ENCODE measurements at places on chromosomes 5 and 9.
A peak's percentile ranks its signal among the peaks of the same experiment; 100 is the strongest.

GRCh38 chr9:126904586-126904985 is 10.0 kb upstream of the RALGPS1 start:
- no peak for DNase-seq

- no peak for DNase-seq
Measured at GRCh38 chr5:55969956-55970355, 24.8 kb downstream of the IL6ST start.

DNA sequence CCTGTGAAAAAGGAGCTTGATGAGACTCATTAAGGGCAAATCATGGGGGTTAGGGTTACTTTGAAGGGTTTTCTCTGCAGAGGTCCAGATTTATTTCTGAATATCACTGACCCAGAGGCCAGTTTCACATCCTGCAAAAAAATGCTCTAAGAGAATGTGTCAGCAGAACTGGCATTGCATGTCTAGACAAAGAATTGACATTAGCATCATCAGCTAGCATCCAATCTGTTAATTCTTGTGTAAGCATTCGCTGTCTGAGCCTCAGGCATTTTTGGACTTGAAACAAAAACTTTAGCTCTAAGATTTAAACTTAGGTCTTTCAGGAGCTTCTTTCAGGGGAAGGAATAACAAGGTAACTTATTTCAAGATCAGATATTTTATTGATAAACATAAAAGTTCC is 187.9 kb upstream of the ELL2 start:
- no peak for DNase-seq

DNA sequence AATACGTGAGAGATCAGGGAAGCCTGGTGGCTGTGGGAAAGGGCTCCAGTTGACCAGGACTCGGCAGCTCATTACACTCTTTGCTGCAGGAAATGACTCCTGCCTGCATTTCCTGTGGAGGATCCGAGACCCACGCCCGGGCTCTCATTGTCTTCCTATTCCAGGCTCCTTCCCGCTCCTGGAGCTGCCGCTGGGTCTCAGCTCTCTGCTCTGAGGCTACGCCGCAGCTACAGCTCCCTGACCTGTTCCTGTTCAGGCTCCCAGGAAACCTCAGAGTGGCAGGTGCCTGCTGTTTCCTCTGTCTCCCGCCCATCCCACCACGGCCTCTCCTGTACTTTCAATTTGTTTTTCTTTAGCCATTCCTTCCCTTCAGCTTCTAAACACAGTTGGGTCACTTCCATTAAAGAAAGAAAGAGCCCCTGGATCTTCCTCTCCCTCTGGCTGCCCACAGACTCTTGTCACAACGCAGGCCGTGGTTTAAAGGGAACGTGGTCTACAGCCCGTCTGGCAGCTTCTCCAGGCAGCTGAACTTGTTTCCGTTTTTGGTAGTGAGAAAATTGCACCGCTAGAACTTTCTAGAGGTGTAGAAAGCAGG is 71.5 kb downstream of the IL6ST start:
- no peak for DNase-seq

GRCh38 chr5:181151146-181151545 is 3.8 kb downstream of the OR2V2 start:
- DNase-seq: no peak

DNA sequence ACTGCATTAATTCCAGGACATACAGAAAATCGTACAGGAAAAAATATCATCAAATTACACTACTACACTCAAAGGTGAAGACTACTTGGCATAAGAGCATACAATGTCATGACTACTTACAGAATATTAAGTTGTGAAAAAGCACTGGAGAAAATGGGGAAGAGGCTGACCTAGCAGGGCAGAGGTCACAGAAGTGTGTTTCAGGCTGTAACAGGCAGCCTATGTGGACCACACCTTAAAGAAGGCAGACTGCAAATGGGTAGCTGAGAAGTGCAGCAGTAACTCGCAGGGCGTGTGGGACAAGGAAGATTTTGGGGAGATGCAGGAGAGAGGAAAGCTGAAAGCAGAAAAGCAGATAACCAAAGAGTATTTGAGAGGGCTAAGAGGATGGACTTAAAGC is 167.0 kb upstream of the PIK3R1 start:
- no peak for DNase-seq

DNA sequence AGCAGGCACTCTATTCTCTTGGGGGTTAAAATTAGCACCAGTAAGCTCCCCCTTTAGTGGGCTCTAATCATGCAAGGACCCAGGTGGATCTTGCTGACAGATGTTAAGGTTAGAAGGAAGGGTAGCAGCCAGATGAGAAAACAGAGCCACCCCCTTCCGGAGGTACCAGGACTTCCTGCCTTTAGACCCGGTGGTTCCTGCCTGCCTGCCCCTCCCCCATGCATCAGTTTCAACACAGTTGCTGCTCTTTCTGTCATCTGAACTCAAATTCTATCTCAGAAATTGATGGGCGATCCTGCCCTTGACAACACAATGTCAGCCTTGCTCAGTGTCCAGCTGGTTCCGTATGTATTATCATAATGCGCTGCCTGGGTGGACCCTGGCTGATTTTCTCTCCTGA is 287.3 kb downstream of the EBF1 start:
- peak; percentile 14 for DNase-seq

DNA sequence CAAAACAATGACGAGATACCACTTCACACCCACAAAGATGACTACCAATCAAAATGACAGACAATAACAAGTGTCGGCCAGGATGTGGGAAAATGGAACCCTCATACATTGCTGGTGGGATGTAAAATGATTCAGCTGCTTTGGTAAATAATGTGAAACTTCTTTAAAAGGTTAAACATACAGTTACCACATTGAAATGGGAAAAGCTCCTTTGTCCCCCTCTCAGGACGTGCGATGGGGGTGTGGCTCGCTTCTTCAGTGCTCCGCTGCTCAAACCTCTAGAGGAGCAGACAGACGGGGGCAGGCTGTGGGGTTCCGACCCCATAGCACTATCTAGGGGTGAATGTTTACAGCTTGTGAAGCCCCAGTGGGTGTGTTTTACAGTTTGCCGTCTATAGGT is 8.0 kb upstream of the PLPP6 start:
- DNase-seq: no peak

- DNase-seq: no peak
Measured at GRCh38 chr9:85600675-85601263, 141.0 kb downstream of the AGTPBP1 start.

DNA sequence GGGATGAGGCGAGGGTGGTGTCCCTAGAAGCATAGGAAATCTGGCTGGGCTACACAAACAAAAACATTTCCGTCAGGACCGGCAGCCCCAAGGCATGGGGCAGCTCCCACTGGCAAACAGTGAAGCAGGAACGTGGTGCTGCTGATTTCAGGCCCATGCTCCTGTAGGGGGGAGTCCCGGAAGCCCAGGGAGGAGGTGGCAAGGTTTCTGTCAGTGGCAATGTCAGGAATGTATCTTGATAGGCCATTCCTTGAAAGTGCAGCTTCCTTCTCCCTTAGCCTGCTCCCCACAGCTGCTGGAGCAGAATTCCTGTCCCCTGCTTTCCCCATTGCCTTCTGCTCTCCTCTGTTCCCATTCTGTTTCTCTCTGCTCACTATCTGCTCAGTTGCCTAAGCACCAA is 42.4 kb downstream of the MRRF start:
- no peak for DNase-seq

DNA sequence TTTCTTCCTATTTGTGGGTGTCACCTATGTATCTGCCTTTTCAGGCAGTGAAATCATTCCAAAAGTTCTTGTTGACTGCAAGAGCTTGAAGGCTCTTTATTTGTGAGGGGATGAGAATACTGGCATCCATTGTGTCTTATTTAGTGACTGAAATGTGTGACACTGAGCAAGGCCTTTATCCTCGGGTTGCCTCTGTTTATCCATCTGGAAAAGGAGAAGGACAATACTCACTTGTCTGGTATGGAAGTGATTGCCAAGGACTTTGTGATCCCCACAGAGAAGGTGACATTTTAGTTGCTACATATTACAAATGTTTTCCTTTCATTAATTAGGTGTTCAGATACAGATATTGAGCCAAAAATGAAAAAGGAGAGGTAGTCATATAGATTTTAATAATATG is 80.2 kb downstream of the ARRDC3 start:
- DNase-seq: no peak

DNA sequence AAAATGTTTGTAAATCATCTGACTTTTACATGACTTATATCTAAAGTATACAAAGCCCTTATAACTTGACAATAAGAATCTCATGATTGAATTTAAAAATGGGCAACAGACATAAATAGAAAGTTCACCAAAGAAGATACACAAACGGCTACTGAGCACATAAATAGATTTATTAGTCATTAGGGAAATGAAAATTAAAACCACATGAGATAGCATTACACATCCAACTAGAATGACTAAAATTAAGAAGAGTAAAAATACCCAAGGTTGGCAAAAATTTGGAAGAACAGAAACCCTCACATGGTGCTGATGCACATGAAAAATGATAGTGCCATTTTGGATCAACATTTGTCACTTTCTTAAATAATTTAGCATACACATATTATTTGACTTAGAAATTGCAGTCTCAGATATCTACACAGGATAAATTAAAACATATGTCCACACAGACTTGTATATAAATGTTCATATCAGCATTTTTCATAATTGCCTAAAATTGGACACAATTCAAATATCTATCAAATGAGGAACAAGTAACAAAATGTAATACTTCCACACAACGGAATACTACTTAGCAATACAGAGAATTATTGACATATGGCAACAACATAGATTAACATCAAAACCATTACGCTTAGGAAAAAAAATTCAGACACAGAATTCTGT is 359.1 kb upstream of the DAB2 start:
- DNase-seq: no peak

DNA sequence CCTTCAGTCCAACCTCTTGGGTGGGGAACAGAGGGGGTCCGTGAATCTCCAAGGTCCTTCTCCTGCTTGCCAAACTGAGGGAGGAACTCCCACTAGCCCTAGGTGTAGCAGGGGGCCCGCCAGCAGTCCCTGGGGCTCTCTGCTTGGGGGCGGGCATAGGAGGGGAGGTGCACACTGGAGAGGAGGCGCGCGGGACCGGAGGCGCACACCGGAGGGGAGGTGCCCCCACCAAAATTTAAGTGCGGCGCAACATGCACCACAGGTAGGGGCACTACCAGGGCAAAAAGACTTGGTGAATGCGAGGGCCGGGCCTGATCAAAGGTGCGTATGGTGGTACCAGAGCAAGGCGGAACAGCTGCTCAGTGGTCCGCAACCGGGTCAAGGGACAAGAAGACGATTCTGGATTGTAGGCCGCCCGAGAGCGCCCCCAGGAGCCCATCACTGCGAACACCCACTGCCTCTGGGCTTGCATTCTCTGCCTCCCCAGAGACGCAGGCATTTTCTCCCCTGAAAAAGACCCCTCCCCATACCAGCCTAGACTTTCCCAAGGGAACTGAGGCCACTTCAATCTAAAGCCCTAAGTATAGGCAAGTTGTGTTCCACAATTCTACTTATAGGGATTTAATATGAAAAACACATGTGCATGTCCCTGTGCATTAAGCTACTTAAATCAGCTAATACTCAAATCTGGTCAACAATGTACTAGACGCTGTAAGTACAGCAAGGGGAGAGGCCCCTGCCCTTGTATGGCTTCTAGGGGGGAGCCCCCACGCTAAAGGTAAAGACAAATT is 50.6 kb downstream of the TGFBI start:
- DNase-seq: no peak

GRCh38 chr5:152547202-152547601 is 142.1 kb upstream of the NMUR2 start:
- DNase-seq: no peak

GRCh38 chr5:145295236-145295835 is 539.8 kb downstream of the PRELID2 start:
- DNase-seq: no peak

- no peak for DNase-seq
Measured at GRCh38 chr5:80207832-80208231, 48.0 kb downstream of the SERINC5 start.

- no peak for DNase-seq
Measured at GRCh38 chr9:6605202-6605601, 40.3 kb downstream of the GLDC start.

GRCh38 chr5:81389025-81389424 is 4.9 kb downstream of the ACOT12 start:
- DNase-seq: no peak

DNA sequence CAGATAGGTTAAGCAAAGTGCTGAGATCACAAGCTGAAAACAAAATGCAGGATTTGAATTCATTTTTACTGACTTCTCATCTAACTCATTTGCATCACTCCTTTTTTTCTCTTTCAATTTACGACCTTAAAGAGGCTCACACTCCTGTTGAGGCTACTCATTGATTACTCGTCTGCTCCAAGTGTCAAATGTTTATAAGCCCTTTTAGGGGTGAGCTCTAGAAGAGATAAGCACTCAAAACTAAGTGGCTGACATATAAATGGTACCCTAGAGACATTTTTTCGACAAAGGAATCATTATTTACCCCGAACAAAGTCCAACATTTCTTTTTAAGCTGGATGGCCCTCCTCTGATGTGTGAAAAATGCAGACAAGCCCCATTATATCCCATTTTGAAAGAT is 483.1 kb downstream of the MAT2B start:
- no peak for DNase-seq

- no peak for DNase-seq
Measured at GRCh38 chr5:160367261-160367660, 3.2 kb downstream of the C1QTNF2 start.

- DNase-seq: no peak
Measured at GRCh38 chr9:115845648-115846312, 307.8 kb upstream of the PAPPA start.

GRCh38 chr5:95861221-95861863 is 38.8 kb upstream of the GLRX start:
- DNase-seq: peak; percentile 13

DNA sequence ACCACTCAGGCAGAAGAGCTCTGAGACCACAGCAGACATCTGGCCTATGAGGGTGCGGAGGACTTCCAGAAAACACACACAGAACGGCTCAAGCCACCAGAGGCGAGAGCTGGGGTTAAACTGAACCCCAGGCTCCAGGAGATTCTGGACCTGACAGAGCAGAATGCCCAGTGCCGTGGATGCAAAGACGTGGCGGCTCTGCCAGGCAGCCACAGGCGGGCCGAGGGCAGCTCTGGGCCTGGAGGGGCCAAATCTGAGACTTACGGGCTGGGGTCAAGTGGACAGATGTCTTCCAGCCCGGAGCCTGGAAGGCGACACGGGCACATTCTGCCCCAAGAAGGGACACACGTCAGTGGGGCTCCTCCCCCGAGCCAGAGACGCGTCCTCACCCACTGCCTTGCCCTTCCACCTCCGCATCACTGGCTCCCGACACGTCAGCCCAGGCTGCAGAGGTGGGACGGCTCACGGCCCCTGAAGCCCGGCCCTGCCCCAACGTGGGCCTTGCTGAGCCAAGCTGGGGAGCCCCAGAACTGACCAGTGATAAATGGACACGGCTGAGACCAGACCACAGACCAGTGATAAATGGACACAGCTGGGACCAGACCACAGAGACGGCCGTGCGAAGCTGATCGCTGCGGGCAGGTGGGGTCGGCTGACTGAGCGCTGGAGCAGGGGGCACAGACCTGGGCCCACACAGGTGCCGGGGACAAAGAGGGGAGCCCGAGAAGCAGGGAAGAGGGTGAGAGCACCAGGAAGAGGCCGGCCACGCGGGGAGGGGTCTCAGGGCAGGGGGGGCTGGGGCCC is 40.9 kb upstream of the NSMF start:
- DNase-seq: no peak

GRCh38 chr5:146818822-146819221 is 59.7 kb downstream of the PPP2R2B start:
- DNase-seq: no peak

- DNase-seq: no peak
Measured at GRCh38 chr9:122360891-122361290, 9.9 kb upstream of the PTGS1 start.

Measured in esophagus squamous epithelium (tissue), 5 donors.